Stimulated activated CD4-positive, alpha-beta T cell treated with anti-CD3 and anti-CD28 coated beads, TNF-alpha, amount 100 ng/mL, for 4 hours (primary cell): ENCODE measurements at places on chromosomes 4 and X.

- no peak for DNase-seq
Observed at GRCh38 chr4:77631276-77631675, 25.7 kb downstream of the CXCL13 start.

GRCh38 chr4:113322736-113323135 is 273.3 kb downstream of the ANK2 start:
- no peak for DNase-seq

- no peak for DNase-seq
Observed at GRCh38 chrX:125404667-125405160, 85.0 kb downstream of the TEX13C start.

GRCh38 chrX:84721416-84721815 is 219.2 kb upstream of the HDX start:
- no peak for DNase-seq

DNA sequence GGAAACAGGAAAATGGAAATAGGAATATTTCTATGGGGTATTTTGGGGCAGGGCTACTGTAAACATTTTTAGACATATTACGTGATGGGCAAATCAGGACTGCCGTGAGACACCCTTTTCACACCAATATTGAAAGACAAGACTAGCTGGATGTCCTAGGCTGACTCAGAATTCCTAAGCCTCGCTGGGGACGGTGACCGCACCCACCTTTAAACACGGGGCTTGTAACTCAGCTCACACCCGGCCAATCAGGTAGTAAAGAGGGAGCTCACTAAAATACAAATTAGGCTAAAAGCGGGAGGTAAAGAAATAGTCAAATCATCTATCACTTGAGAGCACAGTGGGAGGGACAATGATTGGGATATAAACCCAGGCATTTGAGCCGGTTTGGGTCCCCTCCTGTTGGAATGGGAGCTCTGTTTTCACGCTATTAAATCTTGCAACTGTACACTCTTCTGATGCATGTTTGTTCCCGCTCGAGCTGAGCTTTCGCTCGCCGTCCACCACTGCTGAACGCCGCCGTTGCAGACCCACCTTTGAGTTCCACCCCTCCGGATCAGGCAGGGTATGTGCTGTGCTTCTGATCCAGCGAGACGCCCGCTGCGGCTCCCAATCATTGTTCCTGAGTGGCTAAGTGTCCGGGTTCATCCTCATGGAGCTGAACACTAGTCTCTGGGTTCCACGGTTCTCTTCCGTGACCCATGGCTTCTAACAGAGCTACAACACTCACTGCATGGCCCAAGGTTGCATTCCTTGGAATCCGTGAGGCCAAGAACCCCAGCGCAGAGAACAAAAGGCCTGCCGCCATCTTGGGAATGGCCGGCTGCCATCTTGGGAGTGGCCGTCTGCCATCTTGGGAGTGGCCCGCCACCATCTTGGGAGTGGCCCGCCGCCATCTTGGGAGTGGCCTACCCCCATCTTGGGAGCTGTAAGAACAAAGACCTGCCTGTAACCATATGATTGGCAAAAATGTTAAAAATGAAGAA is 152.6 kb downstream of the CRLF2 start:
- no peak for DNase-seq

DNA sequence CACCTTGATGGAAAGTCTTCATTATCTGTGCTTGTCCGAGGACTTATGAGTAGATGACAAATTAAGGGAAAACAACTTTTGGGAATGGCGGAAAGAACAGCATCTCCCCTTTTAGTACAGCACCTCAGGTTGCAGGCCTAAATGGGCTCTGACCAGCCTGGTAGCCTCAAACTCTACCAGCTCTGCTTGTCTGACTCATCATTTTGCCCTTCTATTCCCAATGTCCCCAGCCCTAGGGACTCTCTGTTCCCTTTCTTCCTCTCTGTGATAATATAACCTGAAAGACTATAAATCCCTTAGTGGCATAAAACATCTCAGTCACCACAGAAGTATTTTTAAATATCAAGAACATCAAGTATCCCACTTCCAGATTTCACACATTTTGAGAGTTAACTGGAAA is 121.9 kb downstream of the THOC2 start:
- DNase-seq, result no peak

DNA sequence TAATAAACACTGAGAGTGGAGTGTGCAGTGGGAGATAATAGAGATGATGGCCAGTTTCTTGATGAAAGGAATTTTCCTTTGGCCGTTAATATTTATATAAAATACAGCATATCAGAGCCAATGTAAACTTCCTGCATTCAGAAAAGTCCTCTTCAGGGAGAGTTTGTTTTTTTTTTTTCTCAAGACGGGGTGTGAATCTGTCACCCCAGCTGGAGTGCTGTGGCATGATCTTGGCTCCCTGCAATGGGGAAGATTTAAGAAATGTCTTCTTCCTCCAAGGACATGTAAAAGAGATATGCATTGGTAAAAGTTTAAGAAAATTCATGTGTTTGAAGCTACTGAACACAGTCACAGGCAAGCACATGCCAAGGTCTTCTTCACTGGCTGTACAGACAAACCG is 25.4 kb upstream of the TBC1D9 start:
- DNase-seq, result no peak

GRCh38 chrX:155889328-155889727 is 8.2 kb downstream of the VAMP7 start:
- DNase-seq, result no peak

GRCh38 chr4:106264331-106264728 is 51.7 kb downstream of the TBCK start:
- DNase-seq, result no peak
